ENCODE measurements at places on chromosomes 11 and 22.

DNA sequence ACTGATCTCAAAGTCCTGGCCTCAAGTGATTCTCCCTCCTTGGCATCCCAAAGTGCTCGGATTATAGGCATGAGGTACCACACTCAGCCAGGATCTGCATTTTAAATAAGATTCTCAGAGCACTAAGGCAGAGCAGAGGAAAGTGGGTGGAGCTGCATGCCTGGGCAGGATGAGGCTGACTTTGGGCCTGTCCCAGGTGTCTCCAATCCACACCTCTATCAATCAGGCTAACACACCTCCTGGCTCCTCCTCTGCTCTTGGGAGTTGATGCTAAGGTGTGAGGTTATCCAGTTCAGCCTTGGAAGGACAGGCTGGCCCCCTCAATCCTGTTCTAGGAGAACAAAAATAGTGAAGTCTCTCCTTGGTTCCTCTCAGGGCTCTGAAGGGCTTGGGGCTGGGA, 30.2 kb upstream of the P2RY2 start:
- no peak for DNase-seq

- DNase-seq: no peak
These were observed 199.0 kb downstream of the ETS1 start for GRCh38 chr11:128388206-128388815.

GRCh38 chr11:62857541-62857982, 18.2 kb upstream of the WDR74 start:
- no peak for DNase-seq

GRCh38 chr11:36211761-36212430, 77.3 kb downstream of the COMMD9 start:
- DNase-seq: no peak

DNA sequence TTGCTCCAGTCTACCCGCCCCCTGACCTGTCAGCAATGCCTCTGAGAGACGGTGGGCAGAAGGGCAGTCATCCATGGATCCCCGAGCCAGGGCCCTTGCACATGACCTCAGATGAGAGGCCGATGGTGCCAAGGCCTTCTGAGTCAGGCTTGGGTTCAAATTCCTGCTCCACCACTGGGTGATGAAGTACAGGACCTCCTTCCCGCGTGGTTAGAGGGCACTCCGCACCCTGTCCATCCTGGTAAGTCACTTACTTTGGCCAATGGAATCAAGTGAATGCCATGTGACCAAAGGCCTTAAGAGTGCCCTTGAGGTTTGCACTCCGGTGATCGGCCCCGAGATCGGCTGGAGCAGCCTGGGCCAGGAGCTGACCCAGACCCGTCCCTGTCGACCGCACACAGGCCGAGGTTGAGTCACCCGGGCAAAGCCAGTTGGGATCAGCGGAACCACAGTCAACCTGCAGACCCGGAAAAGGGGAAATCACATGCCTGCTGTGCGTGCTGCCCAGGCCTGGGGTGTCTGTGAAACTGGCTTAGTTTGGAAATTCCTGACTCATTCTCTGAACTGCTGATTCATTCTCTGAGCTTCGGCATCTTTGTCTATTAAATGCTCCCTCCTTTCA, 48.9 kb downstream of the RTL6 start:
- no peak for DNase-seq

DNA sequence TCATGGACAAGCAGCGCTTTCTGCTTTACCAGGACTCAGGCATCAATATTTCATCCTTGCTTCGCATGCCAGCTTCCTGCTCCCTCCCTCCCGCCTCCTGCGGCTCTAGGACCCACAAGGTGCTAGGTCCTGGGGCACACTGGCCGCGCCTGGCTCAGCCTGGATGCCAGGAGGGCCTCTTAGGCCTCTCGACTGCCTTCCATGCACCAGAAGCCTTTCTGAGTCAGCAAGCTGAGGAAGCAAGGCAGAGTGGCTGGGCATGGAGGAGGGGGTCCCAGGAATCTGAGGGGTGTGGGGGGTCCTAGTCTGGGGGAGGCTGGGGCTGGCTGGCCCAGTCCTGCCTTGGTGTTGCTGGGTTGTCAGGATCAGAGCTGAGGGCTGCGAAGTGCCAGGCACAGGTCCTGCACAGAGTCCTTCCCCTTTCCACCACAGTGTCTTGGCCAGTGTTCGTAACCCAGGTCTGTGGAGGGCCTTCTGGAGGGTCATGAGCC, 61.0 kb upstream of the THY1 start:
- DNase-seq: no peak

- no peak for DNase-seq
These were observed 28.7 kb upstream of the CBX6 start for GRCh38 chr22:38900677-38901076.

All from activated T-helper 9 cell treated with anti-CD3 and anti-CD28 coated beads, Interleukin-2, amount 50 U/mL, for 16 hours (primary cell).